Activated naive CD8-positive, alpha-beta T cell treated with anti-CD3 and anti-CD28 coated beads, Interleukin-2, amount 50 U/mL, for 24 hours (primary cell): ENCODE measurements at places on chromosomes 5 and 9.
A peak's percentile ranks its signal among the peaks of the same experiment; 100 is the strongest.

DNA sequence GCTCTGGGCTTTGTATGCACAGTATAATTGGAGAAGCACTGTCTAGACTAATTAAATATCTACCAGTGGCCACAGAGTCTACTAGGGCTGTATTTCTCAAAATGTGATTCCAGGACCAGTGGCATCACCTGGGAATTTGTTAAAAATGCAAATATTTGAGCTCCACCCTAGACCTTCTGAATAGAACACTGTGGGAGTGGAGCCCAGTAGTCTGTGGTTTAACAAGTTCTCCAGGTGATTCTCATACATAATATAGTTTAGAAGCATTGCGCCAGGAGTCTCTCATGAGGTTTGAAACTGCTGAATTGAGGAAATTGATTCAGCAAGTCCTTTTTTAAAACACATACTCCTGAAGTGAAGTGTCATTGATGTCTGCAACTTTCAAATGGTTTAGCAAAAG, 74.7 kb downstream of the FCHO2 start:
- no peak overlapping the region for H3K27ac ChIP-seq
- no peaks in the 10 kb centered on the region for H3K4me1 ChIP-seq
- no peak for DNase-seq

DNA sequence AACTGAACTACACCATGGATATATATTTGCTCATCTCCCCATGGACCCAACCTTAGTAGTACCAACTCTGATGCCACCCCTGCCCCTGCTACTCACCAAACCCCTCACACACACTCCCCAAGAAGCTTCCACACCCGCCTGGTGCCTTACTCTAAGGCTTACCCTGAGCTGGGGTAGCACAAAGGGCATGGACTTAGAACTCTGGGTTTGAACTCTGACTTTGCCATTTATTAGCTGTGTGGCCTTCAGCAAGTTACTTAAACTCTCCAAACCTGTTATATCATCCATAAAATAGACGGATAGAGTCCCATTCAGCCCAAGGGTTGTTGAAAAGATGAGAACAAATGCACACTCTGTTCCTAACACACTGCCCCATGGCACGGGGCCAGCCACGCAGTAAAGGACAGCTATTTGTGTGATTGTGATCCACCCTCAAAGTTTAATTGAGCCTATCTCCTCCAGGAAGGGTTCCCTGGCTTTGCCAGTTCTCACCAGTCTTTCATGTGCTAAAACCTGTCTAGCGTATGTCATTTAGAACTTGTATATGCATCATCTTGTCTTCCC, 111.0 kb downstream of the KLHL3 start:
- no peaks in the 10 kb centered on the region for H3K27me3 ChIP-seq
- no peak for DNase-seq
- H3K4me1 ChIP-seq: no peaks in the 10 kb centered on the region
- no peaks in the 10 kb centered on the region for H3K36me3 ChIP-seq

DNA sequence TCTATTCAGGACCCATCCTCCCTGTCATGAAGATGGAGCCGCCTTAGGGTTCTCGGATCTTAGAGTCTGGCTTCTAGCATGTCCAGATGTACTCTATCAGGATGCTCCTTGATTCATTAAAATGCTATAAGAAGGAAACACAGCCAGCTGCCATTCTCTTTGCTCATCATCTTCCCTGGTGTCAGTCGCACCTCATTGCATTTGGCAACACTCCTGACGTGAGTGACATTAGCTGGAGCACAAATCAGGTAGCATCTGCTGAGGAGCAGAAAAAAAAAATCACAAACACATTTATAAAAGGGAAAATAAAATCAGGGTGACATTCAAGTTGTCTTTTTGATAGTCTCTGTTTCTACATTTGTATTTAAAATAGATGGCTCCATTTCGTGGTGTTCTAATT, 226.1 kb upstream of the NMUR2 start:
- H3K4me3 ChIP-seq: no peak overlapping the region
- no peaks in the 10 kb centered on the region for H3K4me1 ChIP-seq
- DNase-seq: no peak
- no peak overlapping the region for H3K27ac ChIP-seq

GRCh38 chr9:68482548-68482947, 58.1 kb downstream of the TMEM252 start:
- no peak overlapping the region for H3K27ac ChIP-seq
- H3K4me1 ChIP-seq: no peaks in the 10 kb centered on the region
- no peaks in the 10 kb centered on the region for H3K36me3 ChIP-seq
- H3K4me3 ChIP-seq: no peak overlapping the region
- H3K27me3 ChIP-seq: peaks cover 5% of the 10 kb centered on the region

DNA sequence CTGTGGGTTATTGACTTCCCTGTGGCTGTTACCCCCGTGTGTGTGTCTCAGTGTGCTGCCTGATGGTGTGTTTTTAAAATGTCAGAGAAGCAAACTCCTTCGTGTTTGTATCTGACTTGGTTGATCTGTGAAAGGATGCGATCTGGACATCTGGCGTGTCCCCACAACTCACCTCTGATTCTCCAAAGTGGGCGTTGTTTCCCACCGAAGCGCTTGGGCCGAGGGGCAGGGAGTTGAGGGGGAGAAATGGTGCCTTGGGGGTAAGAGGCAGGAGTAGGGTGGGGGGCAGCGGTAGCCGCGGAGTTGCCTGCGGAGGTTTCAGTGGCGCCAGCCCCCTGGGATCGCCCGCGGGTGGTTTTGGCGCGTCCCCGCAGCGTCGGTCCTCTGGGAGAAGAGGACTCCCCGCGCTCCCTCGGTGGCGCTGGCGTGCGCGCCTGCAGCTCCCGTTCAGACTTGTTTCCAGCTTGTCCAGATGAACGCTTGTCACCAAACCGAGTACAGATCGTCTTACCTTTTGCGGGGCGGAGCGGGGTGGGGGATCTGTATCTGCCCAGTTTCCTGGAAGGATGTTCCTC, 1.1 kb downstream of the MAST4 start:
- no peaks in the 10 kb centered on the region for H3K36me3 ChIP-seq
- peaks cover 17% of the 10 kb centered on the region for H3K4me1 ChIP-seq
- peak overlapping the region; percentile 77 for H3K4me3 ChIP-seq
- H3K27me3 ChIP-seq: peaks cover 70% of the 10 kb centered on the region
- no peak overlapping the region for H3K27ac ChIP-seq
- DNase-seq: peak; percentile 6

DNA sequence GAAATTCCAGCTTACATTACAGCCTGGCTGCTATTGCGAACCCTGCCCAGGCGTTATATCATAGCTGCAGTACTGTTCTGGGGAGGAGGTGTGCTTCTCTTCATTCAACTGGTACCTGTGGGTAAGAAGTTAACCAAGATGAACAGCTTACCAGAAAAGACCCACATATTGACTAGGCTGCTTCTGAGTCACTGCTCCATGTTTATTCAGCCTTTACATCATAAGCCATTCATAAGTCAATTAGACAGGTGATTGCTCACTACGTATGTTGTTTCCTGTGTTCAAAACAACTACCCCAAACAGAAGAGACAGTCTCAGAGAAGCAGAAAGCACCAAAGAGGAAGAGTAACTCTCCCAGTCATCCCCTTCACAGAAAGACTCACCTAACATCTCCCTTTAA, 34.7 kb upstream of the SLC22A5 start:
- H3K4me1 ChIP-seq: no peaks in the 10 kb centered on the region
- no peaks in the 10 kb centered on the region for H3K36me3 ChIP-seq
- DNase-seq: no peak

DNA sequence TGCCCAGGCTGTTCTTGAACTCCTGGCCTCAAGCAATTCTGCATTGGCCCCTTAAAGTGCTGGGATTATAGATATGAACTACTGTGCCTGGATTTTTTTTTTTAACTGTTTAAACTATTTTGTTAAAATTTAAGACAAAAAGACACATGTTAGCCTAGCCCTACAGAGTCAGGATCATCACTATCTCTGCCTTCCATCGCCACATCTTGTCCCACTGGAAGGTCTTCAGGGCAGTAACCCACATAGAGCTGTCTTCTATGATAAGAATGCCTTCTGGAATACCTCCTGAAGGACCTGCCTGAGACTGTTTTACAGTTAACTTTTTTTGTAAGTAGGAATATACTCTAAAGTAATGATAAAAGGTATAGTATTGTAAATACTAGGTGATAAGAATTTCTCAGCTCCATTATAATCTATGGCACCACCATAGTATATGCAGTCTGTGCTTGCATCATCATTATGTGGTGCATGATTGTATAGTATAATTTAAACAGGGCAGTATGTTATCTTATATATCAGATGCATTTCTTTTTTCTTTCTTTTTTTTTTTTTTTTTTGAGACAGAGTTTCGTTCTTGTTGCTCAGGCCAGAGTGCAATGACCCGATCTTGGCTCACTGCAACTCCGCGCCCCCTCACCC, 52.7 kb downstream of the DENND4C start:
- no peak overlapping the region for H3K27ac ChIP-seq
- DNase-seq: no peak

GRCh38 chr5:143921525-143922311, 109.8 kb downstream of the HMHB1 start:
- H3K27ac ChIP-seq: no peak overlapping the region
- no peak overlapping the region for H3K4me3 ChIP-seq
- no peaks in the 10 kb centered on the region for H3K4me1 ChIP-seq
- no peaks in the 10 kb centered on the region for H3K36me3 ChIP-seq
- H3K27me3 ChIP-seq: peaks cover 4% of the 10 kb centered on the region
